HFF-Myc (cell line): ENCODE measurements at places on chromosomes 11 and 22.

GRCh38 chr11:60970369-60970774 lies 1.1 kb upstream of the CD6 start:
- no peak for DNase-seq

DNA sequence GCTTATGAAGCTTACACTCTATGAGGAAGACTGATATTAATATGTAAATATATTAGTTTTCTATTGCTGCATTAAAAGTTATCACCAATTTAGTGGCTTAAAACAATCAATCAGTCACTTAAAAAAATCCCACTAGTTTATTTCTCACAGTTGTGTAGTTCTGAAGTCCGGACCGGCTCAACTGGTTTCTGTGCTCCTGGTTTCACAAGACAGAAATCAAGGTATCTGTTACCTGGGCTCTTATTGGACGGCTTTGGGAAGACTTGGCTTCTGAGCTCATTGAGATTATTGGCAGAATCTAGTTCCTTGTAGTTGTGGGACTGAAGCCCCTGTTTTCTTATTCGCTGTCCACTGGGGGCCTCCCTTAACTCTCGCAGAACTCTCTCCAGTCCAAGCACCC lies 343.0 kb downstream of the RAB38 start:
- DNase-seq = no peak

GRCh38 chr22:49302150-49302460 lies 525.6 kb downstream of the BRD1 start:
- DNase-seq = no peak

GRCh38 chr22:43743131-43743530 lies 69.0 kb downstream of the EFCAB6 start:
- DNase-seq = no peak

- DNase-seq = no peak
These were observed 4.5 kb upstream of the MUC5B start for GRCh38 chr11:1218256-1218787.
